Myocyte (in vitro differentiated cells): ENCODE measurements at places on chromosomes 2 and 18.
A peak's percentile ranks its signal among the peaks of the same experiment; 100 is the strongest.

- no peak for DNase-seq
Measured at GRCh38 chr18:5771343-5771742, 124.0 kb downstream of the TMEM200C start.

DNA sequence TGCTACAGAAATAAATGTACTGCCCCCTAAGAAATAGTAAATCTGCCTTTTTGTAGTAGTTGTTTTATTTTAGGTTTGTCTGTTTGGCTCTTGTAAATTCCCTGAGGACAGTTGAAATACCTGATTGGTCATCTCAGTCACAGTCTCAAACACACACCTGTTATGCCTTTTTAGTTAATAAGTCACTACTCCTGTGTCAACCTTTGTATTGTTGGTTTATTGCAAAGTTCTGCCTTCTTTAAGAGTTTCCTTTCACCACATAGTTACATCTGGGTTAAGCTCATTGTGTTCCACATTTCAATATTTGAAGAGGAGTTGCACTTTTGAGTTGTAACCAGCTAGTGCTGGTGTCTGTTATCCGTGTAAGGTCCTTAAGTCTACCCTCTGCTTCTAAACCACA is 198.7 kb downstream of the CCDC85A start:
- no peak for DNase-seq

- peak; percentile 94 for DNase-seq
Measured at GRCh38 chr2:217853301-217853881, 149.4 kb downstream of the TNS1 start.

DNA sequence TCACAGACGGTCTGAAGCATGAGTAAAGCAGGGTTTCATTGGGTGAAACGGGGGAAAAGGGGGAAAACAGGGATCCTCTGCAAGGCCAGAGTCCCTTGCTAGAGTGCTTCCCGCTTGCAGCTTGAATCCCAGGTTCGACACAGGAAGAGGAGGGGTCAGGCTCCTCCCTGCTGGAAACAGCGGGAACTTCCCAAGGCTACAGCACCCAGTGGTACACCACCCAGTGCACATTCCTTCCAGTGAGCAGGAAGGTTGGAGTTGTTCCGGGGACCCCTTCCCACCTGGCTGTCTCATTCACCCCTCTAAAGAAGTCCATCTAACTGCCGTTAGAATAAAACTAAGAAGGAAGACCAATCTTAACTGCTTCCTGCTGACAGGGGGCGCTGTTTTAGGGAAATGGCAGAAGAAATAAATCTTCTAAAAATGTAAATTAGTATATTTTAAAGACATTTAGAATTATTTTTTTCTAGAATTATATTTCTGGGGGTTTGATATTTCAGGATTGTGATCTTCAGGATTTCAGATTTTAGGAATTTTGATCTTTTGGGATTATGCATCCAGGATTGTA is 230.9 kb downstream of the RBM43 start:
- no peak for DNase-seq

- DNase-seq = peak; percentile 82
Measured at GRCh38 chr2:237581751-237582746, 8.5 kb downstream of the RAB17 start.

DNA sequence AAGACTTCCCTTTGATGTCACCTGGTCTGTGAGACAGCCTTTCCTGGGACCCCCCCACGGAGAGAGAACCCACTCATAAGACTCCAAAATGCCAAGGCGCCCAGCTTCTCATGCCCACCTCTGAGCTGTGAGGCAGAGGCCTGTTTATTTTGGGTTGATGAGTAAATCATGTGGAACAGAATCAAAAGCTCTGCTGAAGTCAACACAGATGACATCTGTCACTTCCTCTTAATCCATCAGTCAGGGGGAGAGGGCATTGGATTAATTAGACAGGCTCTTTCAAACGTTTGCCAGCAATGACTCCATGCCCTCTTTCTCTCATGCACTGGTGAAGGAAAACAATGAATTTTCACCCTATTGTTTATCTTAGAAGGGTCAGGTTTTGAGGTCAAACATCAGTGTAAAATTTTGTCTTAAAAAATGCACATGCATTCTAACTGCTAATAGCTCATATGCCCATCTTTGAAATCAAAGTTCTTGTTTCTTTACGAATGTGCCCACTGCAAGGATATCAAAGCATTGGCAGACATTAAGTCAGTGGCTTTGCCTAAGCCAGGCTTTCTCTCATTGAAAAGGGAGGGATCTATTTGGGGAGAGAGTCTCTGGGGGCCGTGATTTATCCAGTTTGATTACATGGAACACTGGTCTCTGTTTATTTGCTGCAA is 184.1 kb downstream of the ACKR3 start:
- DNase-seq = peak; percentile 81

GRCh38 chr18:27632706-27633105 is 447.6 kb upstream of the CHST9 start:
- no peak for DNase-seq

- DNase-seq = no peak
Measured at GRCh38 chr2:207041279-207041678, 102.0 kb downstream of the CPO start.

- peak; percentile 14 for DNase-seq
Measured at GRCh38 chr2:195531754-195532153, 125.3 kb upstream of the SLC39A10 start.

- DNase-seq = no peak
Measured at GRCh38 chr2:181841079-181841478, 50.5 kb upstream of the ITPRID2 start.

- DNase-seq = no peak
Measured at GRCh38 chr18:58344861-58345463, 283.9 kb downstream of the ALPK2 start.

DNA sequence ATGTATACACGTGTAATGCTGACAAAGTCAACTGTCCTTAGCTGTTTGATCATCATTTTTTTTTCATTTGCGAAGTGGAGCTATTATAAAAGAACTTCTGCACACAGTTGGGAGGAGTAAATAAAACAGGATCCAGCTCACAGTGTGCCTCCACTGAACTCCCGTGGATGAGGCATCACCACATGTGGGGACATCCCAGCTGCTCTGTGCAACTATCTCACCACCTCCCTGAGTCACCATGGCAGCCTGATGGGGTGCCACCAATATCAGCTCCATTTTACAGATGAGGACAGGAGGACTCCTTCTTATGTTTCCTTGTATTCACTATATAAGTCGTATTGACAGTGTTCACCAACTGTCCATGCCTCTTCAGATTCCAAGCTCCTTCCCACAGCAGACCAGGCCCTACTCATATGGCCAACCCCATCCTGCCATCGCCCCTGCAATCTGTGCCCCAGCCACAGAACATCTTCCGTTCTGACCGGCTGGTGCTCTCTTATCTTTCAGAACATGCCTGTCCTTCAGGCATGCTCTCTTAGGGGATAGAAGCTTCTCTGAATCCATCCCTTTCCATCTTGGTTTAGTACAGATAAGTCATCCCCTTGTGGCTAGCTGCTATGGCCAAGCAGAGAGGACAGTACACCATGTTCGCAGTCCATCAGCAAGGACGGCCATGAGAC is 288.1 kb downstream of the RNF144A start:
- no peak for DNase-seq

DNA sequence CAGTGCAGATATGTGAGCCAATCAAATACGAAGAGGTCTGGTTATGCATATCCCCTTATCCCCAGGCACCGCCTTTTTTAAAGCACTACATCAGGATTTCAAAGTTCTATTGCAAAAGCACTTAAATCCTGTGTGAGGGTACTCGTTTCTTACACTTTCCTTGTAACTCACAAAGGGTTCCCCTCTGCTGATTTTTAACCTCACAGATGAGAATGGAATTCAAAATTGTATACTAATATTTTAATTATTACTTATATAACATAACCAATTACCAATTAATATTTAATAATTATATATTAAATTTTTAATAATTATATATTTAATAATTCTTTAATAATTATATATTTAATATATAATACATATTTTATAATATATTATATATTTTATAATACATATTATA is 126.2 kb upstream of the MAPRE2 start:
- no peak for DNase-seq

DNA sequence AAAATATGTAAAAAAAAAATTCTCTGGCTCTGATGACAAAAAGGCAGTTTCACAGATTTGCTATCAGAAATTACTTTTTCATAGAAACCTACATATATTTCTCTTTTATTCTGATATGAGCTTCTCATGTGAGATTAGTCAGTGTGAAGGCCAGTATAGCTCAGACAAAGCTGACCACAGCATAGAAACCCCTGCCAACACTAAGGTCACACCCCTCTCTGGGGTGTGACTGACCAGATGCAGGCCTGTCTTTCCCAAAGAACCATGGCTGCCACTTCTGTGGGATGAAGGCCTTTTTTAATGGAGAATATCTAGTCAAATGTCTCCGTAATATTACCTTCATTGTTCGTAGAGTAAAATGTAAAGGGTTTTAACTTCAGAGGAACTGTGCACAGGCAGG is 330.3 kb upstream of the KCNJ3 start:
- peak; percentile 71 for DNase-seq

- peak; percentile 21 for DNase-seq
Measured at GRCh38 chr2:71721362-71721665, 268.0 kb downstream of the DYSF start.

- no peak for DNase-seq
Measured at GRCh38 chr2:8571301-8571791, 110.5 kb upstream of the ID2 start.

DNA sequence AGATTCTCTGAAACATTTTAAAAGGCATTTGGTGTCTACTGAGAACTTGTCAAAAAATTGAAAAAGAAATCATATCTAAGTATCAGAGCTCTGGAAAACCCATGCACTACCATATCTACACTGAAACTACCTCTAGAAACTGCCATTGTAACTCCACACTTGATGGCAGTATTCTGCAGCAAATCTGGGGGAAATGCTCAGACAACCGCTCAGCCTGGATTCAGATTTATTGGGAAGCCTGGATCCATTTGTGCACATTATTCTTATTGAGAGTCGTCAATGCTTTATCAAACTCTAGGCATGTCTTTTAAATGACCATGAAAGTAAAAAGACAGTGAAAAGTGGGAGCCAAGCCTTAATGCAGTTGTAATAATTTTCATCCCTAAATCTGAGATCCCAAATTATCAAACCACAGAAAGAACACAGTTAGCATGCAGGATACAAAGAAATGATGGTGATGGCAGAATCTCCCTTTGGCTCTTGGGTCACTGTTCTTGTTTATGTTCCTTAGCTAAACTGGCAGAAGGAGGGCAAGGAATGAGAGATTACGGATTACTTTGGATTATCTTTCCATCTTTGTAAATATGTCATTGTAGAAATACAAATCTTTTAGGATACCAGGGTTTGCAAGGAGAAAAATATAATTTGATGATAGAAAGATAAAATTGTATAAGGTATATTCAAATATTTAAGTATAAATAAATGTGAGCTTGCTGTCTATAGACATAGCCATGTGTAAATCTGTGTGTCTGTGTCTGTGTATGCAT is 512.1 kb upstream of the SYT4 start:
- DNase-seq = no peak

DNA sequence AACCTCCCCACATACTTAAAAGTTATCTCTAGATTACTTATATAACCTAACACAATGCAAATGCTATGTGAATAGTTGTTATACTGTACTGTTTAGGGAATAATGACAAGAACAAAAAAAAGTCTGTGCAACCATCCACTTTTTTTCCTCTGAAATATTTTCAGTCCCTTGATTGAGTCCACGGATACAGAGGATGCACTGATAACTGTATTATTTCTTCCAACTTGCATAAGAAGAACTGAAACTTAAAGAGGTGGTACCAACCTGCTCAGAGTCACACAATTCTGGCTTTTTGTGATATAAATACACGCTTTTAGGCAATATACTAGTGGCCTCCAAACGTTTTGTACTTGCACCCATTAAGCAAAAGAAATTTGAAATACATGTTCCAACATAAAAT is 1.4 kb downstream of the SMC6 start:
- no peak for DNase-seq

DNA sequence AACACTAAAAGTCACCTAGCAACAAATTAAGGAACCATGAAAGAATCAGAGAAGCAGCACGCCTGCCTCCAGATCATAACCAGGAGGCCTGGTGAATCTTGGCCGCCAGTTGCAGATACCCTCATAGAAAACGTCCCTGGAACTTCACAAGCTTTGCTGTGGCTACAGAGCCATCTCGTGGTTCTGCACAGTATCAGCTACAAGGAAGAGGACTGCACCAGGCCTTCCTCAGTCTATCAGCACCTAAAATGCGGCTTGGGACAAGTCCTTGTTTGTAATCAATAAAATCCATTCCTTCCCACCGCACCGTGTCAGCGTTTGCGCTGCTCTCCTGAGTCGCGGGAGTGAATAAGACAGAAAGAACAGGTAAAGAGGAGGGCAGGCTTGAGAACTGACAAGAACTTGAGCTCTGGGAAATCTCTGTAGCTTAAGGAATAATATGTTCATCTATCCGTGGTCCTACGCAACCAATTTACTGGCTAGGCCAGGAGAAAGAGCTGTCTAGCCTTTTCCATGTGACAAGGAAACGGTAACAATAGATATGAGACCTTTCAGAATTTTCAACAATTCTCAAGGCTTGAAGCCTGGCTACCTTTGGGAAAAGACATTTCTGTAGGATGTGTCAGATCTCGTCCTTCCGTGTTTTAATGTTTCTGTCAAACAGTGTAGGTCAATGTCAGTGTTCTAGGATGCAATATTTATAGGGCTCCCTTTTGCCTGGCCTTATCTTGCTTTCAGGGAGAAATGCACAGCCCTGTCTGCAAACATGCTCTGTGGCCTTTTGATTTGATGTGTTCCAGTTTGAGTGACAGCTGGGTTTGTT is 128.5 kb upstream of the RAB12 start:
- DNase-seq = peak; percentile 61

- no peak for DNase-seq
Measured at GRCh38 chr2:238585836-238586821, 159.4 kb downstream of the ASB1 start.

DNA sequence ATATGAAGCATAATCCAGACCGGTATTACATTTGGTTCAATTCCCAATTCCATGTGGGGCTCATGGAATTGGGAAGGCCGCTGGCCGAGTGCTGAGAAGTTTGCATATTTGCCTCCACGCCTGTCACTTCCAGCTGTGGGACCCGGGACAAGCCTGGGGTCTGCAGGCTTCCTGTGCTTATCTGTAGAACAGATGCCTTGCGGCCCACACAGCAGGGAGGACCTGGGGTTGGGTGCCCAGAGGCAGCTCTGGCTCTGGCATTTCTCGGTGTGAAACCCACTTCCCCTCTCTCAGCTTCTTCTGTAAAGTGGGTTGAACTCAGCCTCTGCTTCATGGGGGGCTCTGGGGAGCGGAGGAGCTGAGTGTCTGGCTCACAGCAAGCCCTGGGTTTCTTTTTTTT is 97.9 kb downstream of the SH3BP4 start:
- no peak for DNase-seq

DNA sequence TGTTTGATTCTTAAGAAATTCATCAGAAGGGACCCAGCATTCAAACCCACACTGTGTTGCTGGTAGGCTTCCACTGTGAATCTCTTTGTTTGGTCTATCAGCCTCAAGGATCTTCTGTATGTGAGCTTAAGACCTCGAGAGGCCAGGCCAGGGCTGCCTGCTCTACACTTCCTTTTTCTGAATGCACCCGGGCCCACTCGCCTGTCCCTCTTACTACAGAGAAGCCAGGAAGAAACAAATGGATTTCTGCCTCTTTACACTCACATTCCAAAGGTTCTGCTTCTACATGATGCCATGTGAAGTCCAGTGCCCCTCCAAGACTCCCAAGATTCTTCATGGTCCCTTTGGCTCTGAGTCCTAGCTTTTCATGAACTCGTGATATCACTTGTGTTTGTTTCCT is 25.4 kb upstream of the MRPL19 start:
- DNase-seq = no peak

GRCh38 chr2:62844311-62845090 is 139.0 kb downstream of the EHBP1 start:
- DNase-seq = no peak
